NB4 (cell line): ENCODE measurements at places on chromosomes 5 and 9.

- peak; percentile 64 for DNase-seq
Measured at GRCh38 chr5:16791036-16791705, 144.9 kb downstream of the MYO10 start.

DNA sequence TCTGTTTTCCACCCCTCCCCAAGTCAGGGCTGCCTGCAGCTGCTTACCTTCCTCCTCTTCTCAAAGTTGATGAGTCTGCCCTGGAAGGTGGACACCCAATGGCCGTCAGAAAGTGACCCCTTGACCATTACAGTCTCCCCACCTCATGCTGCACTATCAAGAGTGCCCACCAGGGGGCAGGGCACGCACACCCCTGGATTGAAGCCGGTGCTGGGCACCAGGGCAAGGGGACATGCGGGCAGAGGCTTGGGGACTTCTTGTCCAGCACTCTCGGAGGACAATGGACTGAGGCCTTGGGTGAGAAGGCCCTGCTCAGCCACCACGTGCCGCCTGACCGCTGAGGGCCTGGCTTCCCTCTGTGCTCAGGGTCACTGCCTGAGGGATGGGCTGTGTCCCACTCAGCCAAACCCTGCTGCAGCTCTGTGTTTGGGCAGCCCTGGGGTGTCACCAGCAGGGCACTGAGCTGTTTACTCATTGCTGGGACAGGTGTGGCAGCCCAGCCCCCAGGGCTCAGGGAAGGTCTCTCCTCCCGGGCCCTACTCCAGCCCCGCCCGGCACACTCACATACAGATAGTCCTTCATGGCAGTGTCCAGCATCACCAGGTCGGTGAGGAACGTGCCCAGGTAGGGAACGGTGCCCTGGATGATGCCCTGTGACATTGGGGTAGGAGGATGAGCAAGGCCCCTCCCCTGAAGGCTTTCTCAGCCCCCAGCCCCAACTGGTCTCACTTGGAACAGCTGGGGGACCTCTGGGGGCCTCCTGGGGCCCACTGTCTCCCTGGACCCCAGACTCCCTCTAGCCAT is 17.7 kb downstream of the RALGDS start:
- DNase-seq: peak; percentile 46

DNA sequence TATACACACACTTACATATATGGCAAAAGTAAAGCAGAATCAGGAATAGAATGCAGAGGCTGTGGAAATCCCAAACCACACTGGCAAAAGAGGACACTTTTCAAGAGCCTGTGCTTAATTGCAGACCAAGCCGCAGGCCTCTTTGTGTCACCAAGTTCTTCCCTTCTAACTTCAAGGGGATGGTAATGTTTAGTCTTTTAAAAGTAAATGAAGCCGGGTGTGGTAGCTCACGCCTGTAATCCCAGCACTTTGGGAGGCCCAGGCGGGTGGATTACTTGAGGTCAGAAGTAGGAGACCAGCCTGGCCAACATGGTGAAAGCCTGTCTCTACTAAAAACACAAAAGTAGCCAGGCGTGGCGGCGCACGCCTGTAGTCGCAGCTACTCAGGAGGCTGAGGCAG is 28.7 kb downstream of the ROR2 start:
- no peak for DNase-seq

- peak; percentile 17 for DNase-seq
Measured at GRCh38 chr9:18190671-18191374, 283.1 kb upstream of the ADAMTSL1 start.

GRCh38 chr9:89497257-89497963 is 503 bp downstream of the SEMA4D start:
- peak; percentile 23 for DNase-seq
